ENCODE measurements at places on chromosomes 11 and 22.
A peak's percentile ranks its signal among the peaks of the same experiment; 100 is the strongest.

DNA sequence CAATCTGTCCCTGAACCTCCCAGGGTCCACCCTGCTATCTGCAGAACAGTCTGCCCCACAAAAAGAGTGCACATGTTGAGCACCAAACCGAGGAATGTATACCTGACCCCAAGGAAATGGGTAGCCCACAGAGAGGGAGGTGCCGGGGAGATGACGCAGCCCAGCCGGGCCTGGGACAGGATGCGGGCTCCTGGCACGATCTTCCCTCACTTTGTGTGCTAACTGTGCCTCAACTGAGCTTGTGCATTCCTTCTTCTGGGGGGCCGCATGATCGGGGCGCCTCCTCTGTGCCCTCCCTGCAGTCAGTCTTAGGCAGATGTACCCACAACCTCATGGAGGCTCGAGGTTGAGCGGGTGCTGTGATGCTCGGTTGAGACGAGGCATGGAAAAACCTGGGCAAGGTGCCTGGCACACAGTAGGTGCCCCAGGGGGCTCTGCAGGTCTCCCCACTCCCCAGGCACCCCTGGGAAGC, 2.4 kb downstream of the GAS2L1 start:
- DNase-seq, result peak; percentile 71

DNA sequence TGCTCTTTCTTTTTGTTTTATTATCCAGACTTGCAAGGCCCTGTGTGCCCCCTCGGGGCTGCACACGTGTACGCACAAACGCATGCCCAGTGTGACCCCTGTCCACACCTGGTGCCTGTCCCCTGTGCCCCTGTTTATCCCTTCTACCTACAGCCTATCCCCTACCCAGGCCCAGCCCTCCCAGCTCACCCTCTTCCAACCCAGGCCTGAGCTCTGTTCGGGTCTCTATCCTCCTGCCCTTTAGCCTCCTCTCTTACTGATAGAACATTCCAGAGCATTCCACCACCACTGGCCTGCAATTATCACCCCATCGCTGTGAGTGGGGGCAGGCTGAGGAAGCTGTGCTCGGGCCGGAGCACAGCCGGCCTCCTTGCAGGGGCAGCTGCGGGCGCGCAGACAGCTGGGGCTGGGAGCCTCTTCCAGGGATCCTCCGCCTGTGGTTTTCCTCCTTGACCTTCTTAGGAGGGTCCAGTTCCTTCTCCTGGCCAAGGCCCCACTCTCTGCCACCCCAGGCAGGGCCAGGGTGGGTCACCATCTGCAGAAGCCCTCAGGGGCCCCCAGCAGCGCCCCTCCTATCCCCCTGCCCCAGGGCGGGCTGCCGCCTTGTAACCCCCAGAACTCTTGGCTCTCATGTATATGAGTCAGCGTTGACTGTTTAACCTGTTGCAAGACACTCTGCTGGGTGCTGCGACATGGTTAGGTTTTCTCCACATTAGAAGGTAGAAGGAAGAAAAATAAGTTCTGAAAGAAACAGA, 41.8 kb upstream of the KCNQ1OT1 start:
- no peak for DNase-seq

- DNase-seq, result no peak
Observed at GRCh38 chr22:28254396-28254795, 335.3 kb upstream of the PITPNB start.

DNA sequence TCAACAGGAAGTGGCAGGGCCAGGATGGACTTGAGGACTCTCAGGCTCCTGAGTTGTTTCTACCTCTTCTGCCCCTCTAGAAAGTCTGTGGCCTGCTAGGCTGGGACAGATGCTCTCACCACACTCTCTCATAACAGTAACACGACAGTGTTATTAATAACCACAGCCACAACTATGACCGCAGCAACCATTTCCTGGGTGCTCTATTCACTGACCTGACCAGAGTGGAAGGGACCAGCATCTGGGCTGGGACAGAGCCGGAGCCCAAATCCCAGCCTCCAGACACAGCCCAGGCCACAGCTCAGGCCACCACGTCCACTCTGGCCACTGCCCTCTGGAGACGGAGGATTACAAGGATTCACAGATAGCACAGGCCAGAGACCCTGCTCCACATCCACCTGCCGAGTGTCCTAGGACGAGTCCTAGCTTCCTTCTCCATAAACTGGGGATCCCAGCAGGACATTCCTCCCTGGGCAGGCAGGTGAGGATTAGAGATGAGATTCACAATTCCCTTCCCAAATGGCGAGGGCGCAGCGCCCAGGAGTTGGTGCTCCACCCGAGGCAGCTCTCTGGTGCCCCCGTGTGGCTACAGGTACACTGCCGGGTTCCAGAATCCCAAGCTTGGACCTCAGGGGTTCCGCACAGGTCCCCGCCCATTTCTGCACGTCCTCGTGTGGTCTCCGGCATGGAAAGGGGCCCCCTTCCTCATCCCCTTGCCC, 7.1 kb downstream of the PNPLA5 start:
- peak; percentile 88 for DNase-seq

DNA sequence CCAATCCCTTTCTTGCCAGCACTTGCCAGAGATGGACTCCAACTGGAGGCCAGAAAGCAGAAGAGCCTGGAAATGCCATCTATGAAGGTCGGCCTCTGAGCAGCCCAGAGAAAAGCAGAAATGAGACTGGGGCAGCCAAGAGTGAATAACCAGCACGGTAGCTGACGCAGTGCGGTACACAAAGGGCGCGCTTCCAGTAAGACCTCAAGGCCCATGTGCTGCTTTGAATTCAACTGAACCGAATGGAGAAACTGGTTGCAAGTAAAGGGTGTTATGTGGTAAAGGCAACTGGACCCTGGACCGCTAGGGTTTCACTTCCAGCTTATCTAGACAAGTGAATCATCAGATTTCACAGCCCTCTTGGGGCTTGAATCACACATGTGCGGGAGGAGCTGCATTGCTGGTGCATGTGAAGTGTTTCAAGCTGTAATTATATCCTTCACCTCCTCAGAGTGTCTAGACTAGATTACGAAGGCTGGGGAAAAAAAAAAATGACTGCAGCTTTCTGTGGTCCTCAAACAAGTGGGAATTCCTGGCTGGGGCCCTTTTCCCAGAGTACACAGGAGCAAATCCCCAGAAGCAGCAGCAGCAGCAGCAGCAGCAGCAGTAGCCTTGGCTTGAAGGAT, 128.9 kb downstream of the CCDC34 start:
- DNase-seq, result peak; percentile 87

DNA sequence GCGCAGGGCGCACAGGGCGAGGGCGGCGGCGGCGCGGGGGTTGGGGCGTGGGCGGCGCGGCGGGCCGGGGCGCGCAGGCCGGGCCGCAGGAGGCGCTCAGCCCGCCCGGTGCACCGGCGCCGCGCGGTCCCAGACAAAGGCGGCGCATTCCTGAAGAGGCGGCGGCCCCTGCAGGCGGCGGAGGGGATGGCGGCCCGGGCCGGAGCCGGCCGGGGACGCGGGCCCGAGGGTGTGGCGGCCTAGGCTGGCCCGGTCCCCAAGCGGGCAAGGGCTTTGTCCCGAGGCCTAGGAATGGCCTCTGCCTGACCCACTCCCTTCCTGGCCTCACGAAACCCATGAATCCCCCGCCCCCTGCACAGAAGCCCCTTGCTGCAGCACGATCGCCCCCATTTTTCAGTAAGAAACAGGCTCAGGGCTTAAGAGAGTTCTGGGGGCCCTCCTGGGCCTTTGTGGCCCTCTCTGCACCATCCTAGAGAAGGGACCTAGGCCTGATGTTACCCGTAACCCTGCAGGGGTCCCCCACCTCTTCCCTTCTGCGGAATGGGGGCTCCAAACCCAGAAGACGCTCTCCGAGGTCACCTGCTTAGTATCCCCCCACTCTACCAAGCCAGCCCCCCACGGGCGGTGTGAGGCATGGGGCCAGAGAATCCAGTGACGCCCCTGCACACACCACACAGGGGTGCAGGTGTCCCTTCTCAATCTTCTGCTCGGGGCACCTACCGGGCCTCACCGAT, at the start of gene RTN4R:
Gene RTN4R, minus strand, starts transcription at position 40 of the 734 bp plus-strand sequence. CDS start 226 bp downstream, outside the sequence.
- peak; percentile 89 for DNase-seq

- DNase-seq, result peak; percentile 58
Observed at GRCh38 chr22:19848298-19849224, 6.1 kb downstream of the GNB1L start.

DNA sequence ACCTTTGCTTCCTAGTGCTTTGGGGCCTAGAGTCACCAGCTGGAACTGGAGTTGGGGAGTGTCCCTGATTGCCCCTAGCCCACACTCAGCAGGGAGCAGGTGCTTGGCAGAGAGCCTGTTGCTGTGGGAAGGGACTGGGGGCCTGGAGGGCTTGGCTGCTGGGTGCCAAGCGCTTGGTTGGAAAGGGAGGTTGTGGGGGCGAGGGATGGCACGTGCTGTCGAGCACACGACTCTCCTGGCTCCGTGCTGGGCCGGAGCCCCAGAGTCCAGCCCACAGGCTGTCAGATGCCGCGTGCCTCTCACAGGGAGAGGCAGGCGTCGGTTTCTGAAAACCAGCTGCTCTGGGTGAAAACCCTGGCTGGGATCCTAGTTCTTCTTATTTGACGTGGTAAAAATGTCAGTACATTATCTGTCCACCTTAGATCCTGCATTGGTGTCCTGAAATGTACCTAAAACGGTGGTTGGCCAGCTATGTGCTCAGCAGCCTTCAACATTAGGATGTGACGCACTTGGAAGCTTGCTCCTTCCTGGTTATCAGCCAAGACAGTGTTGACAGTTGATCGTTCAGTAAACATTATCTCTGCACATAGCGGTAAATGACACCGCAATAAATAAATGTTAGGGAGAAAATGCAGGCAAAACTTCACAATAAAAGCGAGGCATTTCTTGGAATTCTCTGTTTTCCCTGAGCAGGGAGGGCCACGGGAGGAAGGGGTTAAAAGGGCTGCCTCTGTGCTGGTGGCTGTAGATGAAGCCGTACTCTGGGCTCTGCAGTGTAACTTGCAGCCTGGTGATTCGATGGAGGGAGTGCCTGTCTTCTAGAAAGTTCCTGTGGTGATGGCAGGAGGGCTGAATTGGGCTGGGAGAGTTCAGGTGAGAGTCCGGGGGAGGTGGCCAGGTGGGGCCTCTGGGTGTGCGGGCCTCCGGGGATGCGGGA, 29.2 kb downstream of the GRAMD4 start:
- DNase-seq, result peak; percentile 48

DNA sequence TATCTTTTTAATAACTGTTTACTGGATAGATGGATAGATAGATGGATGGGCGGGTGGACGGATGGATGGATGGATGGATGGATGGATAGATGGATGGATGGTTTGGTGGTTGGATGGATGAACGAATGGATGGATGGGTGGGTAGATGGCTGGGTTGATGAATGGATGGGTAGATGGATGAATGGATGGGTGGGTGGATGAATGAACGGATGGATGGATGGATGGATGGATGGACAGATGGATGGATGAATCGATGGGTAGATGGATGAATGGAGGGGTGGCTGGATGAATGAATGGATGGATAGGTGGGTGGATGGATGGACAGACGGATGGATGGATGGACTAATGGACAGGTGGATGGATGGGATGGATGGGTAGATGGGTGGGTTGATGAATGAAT, 13.8 kb upstream of the SLC22A12 start:
- DNase-seq, result no peak

DNA sequence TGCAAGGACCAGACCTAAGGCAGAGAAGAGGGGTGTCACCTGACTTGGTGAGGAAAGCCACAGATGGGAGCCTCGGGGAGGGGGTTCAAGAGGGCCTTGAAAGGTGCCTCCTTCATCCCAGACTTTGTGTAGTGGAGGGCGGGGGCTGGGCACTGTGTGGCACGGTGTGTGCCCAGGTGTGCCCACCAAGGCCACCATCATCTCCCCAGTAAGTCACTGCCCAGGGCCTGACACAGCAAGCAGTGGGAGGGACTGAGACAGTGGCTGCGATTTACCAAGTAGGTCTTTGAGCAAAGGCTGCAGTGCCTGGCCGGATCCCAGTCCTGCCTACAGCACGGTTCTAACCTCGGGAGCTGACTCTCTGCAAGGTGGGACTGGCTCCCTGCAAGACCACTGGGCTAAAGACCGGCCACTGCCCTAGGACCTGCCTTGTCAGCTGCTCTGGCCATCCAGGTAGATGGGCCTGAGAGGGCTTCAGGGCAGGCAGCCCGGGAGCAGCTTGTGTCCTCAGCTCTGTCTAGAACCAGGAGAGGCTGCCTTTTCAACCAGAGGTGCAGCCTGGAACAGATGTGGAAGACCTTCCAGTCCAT, 1.4 kb downstream of the OSM start:
- no peak for DNase-seq

- peak; percentile 64 for DNase-seq
Observed at GRCh38 chr11:101863361-101863760, 51.4 kb upstream of the CEP126 start.

DNA sequence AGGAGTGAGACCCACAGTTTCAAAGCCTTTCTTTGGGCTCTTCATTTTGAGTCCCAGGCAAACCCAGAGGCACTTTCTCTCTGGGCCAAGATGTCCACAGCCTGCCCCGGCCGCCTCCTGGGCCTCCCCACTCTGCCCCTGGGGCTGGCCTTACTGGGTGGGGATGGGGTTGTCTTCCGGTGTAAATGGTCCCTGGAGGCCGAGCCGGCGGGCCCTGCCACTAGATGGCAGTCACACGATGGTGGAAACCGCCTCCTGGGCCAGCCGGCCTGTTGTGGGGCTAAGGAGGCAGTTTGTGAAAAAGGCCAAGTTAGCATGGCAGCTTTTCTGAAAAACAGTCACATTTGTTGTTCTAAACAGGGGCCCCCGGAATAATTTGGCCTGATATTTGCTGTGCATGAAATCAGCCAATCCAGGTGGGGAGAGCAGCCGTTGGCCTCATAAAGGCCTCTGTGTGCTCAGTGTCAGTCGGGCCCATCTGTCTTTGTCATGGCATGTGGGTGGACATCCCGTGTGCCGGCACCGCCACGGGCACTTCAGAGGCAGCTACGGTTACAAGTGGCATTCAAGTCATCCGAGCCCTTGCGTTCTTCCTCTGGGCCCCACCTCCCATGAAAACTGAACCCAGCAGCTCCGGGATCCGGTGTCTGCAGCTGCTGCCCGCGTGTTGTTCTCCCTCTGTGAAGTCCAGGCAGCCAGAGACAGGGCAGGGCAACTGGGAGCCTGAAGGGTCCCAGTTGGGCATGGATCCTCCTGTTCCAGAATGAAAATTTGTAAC, 6.5 kb downstream of the MRPL23 start:
- DNase-seq, result no peak

DNA sequence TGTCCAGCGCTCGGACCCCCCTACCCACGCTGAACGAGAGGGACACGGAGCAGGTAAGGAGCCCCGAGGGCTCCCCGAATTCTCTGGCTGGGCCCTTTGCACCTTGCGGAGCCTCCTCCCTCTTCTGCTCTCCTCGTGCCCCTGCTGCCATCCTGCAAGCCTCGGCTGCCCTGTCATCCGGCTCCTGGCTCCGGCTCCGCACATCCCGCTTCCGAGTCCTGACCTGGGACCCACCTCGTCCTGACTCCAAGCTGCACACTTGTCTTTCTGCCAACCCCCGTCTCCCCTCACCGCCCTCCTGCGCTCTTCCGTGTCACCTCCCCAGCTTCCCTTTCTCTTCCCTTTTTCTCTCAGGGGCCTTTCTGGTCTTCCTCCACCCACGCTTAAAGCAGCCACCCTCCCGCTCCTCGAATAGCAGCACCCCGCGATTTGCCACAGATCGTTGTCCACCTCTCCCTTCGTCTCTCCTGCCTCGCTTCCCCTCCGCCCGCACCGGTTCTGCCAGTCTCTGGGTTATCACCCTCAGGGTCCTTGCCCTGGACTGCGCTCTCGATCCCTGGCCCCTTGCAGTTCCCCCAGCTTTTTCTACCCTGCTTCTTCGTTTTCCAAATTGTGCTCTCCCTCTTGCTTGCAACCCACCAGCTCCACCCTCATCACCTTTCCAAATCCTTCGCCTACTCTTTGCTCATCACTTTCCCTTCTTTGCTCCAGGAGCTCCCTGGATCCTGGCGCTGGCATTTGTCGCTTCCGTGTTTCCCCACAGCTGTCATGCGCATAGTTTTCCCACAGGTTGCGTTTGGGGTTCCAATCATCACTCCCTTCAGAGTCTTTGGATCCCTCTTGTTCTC, 822 bp downstream of the MARK2 start:
- DNase-seq, result no peak
